CD4-positive, alpha-beta T cell treated with Interferon gamma for 1 hour (primary cell): ENCODE measurements at places on chromosomes 7 and 10.

DNA sequence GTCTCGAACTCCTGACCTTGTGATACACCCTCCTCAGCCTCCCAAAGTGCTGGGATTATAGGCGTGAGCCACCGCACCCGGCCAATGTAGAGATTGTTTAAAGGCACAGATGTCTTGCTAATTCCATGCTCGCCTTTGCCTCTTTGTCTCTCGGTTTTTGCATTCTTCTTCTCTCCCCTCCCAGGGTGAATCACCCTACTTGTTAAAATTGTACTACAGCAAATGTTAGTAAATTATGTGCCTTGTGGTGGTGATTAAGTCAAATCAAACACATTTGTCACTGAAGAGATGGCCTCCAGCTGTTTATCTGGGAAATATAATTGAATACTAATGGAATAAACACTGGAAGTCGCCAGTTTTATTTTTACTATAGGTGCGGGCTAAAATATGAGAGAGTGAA lies 384.4 kb upstream of the AUTS2 start:
- no peak for DNase-seq

- no peak for DNase-seq
These were observed 103.1 kb downstream of the GSAP start for GRCh38 chr7:77313085-77313484.

DNA sequence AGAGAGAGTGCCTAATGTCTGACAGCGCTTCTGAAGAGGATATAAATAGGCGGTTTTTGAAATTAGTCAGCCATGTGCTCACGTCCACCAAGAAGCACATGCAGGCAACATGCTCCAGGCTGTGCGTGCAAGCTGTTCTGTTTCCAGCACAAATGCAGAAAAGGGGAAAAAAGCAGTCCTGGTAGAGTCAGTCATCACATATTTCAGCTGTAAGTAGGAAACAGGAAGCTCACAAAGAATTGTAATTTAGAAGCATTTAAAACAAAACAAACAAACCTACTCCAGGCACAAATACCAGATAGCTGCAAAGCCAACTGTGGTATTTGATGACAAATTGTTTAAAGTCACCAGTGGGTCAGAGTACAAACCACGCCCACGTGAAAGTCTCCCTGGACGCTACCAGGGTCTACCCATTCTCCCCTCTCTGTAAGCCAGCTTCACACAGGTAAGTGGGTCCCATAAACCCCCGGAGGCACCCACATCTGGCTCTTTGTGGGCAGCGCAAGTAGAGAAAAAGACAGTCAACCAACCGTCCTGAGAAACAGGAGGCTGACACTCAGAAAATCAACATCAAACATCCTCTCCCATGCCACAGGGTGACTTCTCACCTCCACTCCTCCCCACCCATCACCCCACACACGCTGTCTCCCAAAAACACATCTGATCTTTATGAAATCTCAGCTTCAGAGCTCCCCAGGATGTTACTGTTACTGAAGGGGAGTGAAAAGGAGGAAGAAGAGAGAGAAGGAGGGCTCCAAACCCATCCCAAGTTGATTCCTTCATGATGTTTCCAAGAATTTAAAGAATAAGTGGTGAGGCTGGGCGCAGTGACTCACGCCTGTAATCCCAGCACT lies 186.4 kb downstream of the FAM107B start:
- no peak for DNase-seq

GRCh38 chr7:65872776-65873581 lies at the start of gene VKORC1L1:
Gene VKORC1L1, plus strand, starts transcription at chr7:65873074. Its CDS starts 298 bp downstream, at chr7:65873372.
- peak; percentile 96 for DNase-seq
